ENCODE measurements at places on chromosomes 5 and 9.

GRCh38 chr9:10005206-10005605, 607.6 kb downstream of the PTPRD start:
- DNase-seq: no peak

DNA sequence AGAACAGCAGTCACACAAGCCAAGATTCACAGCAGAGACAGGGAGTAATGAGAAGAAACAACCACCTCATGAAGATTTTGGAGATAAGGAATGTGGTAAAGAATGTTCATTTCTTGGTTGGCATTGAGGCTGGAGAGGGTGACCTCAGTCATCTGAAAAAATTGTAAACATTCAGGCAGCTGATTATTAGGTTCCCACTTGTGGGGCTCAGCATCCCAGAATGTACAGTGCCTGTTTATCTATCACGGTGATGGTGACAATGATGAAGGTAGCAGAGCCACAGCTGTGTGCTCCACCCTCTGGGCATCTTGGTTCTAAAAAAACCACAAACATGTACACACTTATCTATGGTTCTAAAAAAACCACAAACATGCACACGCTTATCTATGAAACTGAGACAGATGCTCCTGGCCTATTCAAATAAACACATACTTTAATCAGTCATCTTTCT, 143.9 kb upstream of the MOCS2 start:
- no peak for DNase-seq

DNA sequence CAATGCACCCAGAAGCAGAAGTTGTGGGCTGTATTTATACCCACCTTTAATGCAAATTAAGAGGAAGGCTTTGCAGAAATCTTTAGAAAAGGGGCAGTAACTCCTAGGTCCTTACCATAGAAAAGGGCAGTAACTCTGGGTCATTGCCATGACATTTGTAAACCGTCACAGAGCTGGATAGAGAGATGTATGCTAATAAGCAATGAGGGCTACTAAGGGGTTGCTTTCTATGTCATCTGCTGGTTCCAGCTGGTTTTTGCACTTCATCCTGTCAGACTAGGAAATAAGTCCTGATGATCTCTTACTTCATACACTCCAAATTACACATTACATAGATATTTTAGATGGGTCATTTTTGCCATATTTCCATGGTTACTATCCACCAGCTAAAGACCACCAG, 299.1 kb upstream of the TYRP1 start:
- DNase-seq: no peak

GRCh38 chr9:99607842-99608448, 213.7 kb upstream of the NR4A3 start:
- no peak for DNase-seq

DNA sequence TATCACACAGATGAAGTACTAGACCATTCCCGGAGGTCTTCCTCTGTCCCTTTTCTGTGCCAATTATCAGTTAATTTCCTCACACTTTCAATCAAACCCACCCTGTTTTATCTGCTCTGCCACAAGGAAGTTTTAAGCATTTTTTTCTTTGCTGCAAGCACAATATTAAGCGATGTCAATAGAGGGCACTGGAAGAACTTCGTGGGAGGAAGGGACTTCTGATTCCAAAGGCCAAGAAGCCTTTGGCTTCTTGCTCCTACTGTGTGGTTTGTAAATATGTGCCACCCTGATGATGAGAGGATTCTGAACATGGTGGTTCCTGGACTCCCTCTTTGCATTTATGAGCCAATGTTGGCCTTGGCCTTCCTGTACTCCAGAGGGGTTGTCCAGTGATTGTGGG, 1712.5 kb upstream of the C9orf72 start:
- DNase-seq: no peak

- no peak for DNase-seq
Observed at GRCh38 chr5:42984307-42984706, 55.8 kb downstream of the ANXA2R start.

GRCh38 chr5:119327018-119327417, 28.8 kb upstream of the TNFAIP8 start:
- no peak for DNase-seq

DNA sequence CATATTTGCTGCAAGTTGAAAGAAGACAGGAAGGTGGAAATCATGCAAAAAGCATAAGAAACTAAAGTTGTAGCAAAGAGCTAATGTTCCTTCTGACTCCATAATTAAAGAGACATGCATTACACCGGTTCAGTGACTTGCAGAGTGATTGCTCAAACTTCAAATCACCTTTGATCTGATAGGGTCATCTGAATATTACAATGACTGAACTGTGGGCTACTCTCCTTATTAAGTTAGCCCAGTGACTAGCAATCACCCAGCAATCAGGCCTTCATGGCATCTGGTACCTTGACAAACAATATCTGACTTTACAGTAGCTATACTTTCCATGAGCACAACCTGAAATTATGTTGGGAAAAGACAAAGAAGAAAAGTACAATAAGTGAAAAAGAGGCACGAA, 84.9 kb downstream of the NREP start:
- DNase-seq: no peak

- no peak for DNase-seq
Observed at GRCh38 chr5:56352808-56353590, 119.9 kb upstream of the ANKRD55 start.

DNA sequence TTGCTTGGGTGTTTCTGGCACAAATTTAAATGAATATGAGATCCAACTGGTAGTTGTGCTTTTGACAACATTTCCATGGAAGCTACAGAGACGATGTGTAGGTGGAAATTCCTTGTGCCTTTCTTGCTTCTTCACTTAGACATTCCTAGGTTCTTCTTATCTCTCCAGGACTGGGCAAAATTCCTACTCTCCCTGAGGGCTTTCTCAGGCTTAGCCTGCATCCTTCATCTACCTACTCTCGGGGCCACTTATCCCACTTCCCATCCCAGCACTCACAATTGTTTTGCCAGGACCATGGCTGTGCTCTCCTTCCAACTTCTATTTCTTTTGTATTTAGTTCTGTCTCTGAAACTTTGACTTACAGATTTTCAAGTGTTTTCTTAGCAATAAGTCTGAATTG, 17.8 kb upstream of the SPINK1 start:
- DNase-seq: no peak

DNA sequence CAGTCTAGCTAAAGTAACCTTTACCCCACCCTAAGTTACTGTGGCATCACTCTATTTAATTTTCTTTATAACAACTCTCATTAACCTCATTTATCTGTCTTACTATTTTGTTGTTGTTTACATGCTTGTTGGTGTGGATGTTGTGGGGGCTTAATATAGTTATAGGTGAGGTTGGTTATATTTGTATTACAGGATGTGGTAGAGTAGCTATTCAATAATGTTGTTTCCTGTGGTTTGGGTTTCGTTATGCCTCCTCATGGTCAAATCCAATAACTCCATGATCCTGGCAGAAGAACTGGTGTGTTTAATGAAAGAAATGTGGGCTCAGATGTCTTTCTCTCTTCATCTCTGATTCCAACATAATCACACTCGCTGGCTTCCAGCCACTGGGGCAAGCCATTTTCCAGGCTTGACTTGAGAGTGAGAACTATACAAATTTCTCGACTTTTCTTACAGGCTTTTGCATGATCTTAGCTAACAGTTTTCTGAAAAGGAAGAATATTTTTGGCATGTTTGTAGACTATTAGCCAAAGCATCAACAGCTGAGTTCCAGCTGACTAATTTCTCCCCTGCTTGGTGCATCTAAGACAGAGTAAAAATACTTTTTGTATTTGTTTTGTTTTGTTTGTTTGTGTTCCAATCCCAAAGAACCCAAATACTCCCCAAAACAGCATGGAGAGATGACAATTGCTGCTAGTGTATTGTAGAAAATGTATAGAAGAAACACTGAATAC, 303.7 kb upstream of the PAPPA start:
- no peak for DNase-seq

- DNase-seq: no peak
Observed at GRCh38 chr9:111648066-111648465, 13.3 kb upstream of the GNG10 start.

DNA sequence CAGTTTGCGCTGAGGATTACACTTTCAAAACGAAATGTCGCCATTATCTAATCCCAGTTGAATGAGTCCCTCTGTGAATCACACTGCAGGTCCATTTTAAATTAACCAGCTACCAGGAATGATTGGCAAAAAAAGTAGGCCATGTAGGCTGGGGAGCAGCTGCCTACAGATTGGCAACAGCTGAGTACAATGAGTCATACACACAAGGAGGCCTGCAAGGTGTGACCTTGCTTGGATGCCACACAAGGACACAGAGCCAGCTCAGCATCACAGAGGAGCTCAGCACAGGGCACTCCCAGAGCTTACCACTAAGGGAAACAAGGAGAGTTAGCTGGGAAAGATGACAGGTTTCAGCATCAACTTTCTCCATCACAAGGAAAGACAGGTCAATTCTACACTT, 12.9 kb downstream of the HAVCR1 start:
- DNase-seq: no peak

- DNase-seq: no peak
Observed at GRCh38 chr9:122307061-122307460, 42.4 kb downstream of the MRRF start.

DNA sequence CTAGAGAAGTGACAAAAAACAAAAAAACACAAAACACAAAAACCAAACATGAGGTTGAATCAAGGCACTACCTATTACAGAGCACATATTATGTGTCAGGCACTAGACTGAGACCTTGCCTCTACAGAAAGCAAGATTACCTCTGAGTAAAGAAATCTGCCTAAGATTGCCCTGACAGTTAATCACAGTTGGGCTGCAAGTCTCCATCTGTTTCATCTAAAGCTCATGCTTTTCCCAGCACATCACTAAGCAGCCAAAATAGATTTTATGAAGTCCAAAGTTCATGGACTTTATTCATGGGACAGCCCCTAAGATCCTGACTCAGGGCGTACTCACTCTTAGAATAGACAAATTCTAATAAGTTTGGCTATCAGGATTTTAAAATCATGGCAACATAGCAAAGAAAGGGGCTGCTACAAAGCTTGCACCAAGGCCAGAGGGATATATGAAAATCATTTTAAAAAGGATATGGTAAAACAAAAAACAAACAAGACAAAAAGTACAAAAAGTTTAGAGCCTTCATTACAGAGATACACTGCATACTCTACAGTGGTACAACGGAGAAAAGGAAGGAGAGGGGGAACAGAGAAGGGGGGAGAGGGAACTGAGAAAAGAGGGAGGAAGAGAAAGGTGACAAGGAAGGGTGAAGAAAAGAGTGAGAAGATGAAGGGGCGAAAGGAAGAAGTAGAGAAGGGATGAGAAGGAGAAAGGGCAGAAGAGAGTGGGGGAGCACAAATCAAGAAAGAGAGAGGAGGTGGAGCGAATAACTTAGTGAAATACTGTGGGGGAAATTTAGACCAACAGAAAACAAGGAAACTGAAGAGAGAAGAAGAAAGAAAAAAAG, 58.2 kb downstream of the RICTOR start:
- no peak for DNase-seq
